Activated gamma-delta T cell treated with Interleukin-2 at 50 U/mL for 16 hours (primary cell): ENCODE measurements at places on chromosomes 1 and 21.

- no peak for DNase-seq
Measured at GRCh38 chr1:3003941-3004270, 17.4 kb upstream of the ACTRT2 start.

- peak; percentile 35 for DNase-seq
Measured at GRCh38 chr1:228082918-228083870, 686 bp downstream of the ARF1 start.

GRCh38 chr1:200917291-200917817, 22.7 kb downstream of the INAVA start:
- no peak for DNase-seq

GRCh38 chr1:182095946-182096345, 34.4 kb upstream of the ZNF648 start:
- no peak for DNase-seq

DNA sequence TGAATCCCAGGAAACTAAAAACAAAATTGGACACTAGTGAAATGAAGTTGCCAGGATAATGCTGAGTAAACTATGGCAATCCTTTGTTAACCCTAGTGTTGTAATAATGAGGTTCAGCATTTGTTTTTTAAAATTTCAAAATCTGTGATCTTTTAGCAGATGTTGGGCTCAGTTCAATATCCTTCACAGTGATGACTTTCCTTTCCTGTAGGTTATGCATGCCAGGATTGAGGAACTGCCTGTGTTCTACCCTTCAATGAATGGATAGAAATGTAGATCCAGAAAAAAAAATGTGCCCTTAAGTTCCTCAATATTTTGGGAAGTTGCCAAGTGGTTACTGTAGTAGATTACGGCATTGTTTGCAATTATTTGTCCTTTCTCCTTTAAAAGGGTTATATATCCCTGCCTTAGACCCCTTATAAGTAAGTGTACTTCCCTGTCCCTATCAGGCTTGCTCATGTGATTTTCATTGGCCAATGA, 35.5 kb upstream of the IRF2BP2 start:
- no peak for DNase-seq

GRCh38 chr1:179754041-179754624, 11.0 kb downstream of the FAM163A start:
- no peak for DNase-seq

GRCh38 chr1:61054601-61054993, 27.8 kb upstream of the NFIA start:
- DNase-seq = no peak

GRCh38 chr1:162166917-162167615, 97.6 kb downstream of the NOS1AP start:
- no peak for DNase-seq

- DNase-seq = no peak
Measured at GRCh38 chr1:178723546-178723945, 1.5 kb upstream of the RALGPS2 start.

DNA sequence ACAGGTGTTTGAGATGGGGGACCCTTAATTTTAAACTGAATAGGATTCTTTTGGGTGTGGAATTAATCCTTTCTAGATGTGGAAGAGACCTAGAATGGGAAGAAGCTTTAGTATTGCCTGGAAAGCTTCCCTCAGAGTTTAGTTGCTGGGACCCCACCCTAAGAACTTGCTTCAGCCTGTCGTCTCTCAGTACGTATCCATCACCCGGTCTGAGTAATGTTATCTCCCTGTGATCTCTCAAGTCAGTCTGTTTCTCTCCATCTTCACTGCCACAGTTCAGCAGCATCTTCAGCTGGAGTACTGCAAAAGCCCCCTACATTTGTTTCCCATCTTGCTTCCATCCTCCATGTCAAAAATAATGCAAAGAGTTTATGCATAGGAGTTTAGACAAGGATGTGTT, 28.9 kb downstream of the CNST start:
- no peak for DNase-seq

- DNase-seq = peak; percentile 10
Measured at GRCh38 chr1:93817819-93818569, 61.0 kb downstream of the DNTTIP2 start.

- DNase-seq = no peak
Measured at GRCh38 chr1:27445177-27445936, 44.6 kb downstream of the WASF2 start.

GRCh38 chr21:45556645-45557615, 14.7 kb upstream of the SLC19A1 start:
- DNase-seq = no peak

DNA sequence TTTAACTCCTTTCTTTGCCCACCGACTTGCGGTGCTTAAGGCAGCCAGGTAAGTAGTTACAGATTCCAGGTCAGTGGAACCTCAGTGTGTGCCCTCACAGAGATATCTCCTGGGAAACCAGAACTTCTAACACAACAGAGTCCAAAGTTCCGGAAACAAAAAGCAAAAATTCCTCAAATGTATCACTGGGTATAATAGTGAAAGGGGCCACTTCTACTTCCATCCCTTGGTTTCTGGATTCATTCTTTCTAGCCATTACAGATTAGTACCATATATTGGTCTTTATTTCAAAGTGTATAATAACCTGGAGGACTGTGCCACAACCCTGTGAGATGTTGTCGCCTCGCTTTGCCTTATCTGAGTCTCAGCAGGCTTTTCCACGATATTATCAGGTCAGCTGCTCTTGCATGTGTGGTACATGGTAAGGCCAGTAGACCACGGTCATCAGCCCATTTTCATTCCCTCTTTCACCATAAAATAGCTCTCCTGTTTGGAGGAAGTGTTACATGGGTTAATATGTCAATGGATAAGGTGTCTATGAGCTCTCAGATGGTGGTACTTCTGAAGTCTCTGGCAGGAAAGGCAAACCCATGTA, 14.9 kb upstream of the VASH2 start:
- DNase-seq = no peak

DNA sequence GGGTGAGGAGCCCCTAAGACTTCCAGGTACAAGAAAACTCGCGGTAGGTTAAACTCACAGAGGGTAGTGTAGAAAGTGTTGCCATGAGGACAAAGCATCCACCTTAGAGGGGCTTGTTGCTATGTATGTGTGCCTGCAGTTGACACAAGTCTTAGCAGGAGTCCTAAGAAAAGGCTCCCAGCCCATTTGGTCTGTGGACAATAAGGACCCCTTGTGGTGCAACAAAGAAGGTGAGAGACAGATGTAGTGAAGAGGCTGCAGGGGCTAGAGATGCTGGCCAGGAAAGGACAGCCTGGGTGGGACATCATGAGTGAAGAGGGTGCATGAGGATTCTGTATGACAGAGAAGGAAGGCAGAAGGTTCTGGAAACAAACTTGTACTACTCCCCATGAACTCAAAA, 36.3 kb upstream of the IL10 start:
- DNase-seq = peak; percentile 53

DNA sequence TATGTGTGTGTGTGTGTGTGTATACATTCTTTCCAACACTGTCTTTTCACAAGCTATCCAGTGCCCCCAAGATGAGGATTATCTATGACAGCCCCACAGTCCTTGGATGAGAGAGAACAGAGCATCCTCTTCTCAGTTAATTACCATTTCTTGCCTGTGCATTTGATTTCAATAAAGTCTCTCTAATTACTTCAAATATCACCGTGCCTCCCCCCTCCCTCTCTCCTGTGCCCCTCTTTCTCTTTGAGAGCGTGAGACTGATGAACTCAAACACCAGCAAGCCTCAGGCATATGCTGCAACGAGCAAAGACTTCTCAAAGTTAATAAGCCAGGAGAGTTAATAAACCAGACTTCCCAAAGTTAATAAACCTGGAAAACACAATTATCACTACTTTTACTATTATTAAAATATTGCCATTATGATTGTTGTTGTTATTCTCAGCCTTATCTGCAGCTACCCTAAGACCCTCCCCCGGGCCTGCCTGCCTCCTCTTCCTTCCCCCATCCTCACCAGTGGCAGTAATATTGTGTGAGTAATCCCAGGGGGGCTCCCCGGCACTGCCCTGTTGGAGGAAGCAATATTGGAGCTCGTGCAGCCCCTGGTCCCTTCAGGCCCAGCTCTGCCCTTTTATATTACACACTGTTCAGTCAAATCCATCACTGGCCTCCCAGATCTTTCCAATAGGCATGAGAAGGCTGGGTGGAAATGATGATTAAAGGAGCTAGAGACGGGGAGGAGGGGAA, 30.9 kb downstream of the LMX1A start:
- no peak for DNase-seq

- DNase-seq = no peak
Measured at GRCh38 chr1:21342961-21343838, 52.9 kb upstream of the ECE1 start.

DNA sequence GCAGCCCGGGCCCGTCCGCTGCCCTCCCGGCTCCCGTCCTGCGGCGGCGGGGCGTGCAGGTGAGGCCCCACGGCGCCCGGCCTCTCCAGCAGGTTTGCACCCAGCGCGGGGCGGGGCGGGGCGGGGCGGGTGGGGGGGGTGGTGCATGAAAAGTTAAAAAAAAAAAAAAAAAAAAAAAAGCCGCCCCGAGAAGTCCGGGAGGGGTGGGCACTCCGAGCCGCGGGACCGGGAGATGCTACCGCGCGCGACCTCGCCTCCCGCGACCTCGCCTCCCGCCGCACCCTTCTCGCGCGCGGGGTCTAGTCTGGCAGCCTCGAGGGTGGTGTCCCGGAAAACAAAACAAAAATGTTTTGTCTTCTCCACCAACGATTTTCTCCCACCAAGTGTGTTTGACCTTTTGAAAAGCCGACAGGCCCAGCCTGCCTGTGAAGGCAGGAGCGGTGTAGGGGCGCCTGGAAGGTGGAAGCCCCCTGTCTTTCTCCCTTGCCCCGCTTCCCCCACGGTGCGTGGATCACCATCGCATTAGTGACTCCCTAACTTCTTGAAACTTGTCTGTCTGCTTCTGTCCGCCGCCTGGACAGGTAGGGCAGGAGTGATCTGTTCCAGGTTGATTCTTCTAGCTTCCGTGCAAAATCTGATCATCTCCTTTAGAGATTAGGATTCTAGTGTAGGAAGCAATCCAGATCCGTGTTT, 569 bp downstream of the RCAN3 start:
- DNase-seq = no peak
